ENCODE measurements at places on chromosomes 1 and 21.

GRCh38 chr1:206814716-206815341 is 42.5 kb upstream of the IL10 start:
- DNase-seq = no peak

GRCh38 chr21:38139380-38140168 is 117.2 kb upstream of the KCNJ15 start:
- DNase-seq = no peak

DNA sequence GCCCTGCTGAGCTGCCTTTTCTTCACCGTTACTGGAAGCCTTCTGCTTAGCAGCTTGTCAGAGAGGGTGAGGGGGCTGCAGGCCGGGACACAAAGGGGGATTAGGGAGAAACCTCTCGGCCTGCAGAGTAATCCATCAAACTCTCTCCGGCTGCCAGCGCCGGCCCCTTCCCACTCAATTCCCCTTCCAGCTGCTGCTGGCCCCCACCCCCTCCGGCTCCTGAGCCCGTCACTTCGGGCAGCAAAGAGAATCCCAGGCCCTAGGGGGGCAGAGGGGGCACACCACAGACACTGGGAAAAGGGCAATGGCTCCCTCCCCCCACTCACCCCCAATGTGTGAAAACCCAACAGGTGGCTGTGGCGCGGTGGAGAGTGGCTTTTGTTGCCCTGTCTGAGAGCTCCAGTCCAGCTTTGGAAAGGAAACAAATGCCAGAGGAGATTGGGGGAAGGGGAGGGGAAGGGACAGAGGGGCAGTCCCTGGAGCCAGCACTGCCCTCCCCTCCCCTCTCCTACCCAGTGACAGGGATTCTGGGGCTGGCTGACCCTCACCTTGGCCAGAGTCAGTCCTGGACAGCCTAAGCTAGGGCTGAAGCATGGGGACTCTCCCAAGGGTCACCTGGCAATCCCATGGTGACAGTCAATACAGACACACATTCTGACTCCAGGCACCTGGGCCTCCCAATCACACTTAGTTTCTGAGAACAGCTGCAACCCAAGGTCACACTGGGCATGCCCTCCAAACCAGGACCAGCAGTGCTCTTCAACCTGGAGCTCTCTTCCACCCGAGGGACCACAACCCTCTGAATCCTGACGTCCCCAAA is 9.5 kb downstream of the SLC45A3 start:
- no peak for DNase-seq

DNA sequence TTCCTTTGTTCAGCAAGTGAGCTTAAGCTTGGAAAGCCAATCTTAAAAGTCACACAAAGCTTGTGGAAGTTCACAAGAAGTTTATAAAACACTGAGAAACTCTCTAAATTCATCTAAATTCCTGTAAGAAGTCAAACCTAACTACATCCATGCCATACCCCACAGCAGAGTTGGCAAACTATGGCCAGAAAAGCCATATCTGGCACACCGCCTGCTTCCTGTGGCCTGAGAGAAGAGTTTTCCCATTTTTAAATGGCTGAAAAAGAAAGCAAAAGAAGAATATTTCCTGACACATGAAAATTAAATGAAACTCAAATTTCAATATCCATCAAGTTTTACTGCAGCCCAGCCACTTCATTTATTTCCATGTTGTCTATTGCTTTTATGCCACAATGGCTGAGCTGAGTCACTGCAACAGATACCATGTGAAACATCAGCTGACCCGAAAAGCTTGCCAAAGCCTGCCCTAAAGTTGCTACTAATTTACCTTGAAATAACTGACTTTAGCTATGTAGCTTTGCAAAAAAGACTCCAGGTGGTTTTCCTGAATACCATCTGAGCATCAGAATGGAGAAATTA is 237.1 kb downstream of the SLC45A1 start:
- no peak for DNase-seq

DNA sequence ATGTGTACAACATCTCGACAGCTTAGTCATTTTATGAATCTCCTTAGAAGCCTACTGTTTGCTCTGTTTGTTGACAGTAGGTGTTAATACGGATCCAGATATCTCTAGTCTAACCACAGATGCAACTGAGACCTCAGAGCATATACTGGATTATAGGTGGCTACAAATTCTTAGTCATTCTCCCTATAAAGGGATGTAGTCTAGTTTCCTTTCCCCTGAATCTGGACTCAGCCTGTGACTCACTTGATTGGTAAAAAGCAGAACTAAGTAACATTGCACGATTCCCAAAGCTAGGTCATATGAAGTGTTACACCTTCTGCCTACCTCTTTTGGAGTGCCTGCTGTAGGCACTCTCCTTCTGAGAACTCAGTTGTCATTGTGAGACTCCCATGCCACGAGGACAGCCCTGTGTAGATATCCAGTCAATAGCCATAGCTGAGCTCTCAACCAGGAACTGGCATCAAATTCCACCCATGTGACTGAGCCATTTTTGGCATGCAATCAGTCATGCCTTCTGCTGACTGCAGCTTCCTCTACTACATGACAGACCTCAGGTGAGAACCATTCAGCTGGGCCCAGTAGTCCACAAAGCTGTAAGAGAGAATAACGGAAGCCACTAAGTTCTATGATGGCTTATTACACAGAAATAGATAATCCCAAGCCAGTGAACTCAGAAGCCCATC is 135.9 kb upstream of the CHRM3 start:
- DNase-seq = no peak

Data from activated CD8-positive, alpha-beta memory T cell treated with anti-CD3 and anti-CD28 coated beads for 4 hours (primary cell).